ENCODE measurements at places on chromosomes 12 and 14.

DNA sequence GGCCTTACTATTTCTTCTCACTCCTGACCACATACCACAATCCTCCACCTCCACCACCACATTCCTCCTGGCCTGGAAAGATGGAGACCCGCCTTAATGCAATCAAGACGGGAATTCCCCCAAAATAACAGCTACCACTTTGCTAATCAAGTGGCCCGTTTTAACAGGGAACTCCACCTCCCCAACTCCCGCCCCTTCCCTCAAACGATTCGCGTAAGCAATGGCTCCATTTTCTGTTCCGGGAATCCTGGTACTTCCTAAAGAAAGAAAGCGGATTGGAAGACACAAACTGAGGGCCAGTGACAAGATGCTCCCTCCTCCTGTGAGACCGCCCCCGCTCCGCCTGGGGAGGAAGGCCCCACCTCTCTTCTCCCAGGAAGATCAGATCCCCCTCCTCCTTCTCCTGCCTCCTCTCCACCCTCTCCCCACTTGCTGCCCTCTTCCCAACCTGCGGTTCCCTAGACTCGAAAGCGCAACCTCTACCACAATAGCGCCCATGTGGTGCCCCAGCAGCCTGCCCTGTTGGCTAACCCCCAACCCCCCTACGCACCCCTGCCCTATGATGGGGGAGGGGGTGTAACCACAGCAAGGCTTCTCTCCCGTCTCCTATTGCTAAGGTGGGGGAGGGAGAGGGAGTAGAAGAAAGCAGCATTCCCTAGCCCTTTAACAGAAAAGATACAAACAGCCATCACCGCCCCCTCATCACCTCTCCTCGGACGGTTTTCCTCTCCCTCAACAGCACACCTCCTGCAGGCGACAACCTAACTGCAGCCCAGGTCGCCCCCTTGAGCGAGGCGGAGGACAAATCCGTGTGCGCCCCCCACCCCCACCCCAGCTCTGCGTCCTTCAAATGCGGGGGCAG is 777 bp downstream of the ARF3 start:
- no peak for DNase-seq

DNA sequence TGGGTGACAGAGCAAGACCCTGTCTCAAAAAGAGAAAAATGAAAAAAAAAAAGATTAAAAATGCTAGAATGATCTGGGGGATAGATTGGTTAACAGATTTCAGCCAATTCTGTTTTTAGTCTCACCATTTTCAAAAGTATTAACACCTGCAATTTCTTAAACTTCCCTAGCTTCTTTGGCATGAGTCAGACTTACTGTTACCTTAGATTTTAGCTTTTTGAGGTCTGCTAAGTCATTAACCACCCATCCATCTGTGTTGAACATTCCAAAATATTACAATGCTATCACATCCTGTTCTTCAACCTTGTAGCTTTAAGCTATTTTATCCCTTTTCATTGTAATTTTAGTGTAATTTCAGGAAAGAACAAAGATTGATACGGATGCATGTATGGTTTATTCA is 59.3 kb downstream of the PPP1R13B start:
- DNase-seq = no peak

DNA sequence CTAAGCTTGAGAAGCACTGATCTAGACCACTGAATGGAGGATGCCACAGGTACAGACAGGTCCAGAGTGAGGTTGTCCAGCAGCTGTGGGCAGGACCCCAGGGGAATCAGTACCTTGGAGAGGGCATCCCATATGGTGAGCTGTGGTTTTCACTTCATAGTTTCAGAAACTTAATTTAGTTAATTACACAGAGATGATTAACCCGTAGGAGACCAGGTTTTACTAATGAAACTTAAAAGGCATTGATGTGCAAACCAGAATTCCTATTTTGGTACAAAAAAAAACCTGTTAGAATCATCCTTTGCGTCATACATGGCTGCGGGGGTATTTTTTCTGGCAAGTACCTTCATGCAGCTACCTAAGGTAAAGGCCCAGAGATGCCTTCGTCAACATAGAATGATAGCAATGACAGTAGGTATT is 159.3 kb downstream of the DACT1 start:
- DNase-seq = no peak

DNA sequence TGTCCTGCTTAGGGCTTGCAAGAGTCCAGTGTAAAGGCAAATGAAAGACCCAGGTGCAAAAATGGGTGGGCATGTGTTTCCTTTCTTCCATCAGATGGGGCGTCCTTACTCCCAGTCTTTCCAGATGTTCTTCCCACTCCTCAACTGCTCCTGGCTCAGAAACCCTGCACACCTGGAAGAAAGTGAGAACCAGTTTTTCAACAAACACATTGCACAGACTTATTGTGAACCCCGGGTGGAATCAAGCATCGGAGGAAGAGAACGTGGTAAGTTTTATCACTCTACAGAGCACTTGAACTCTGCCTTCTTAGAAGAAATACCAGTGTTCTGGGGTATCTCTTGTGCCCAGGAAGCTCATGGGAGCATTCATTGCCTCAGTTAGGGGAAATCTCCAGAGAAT is 93.3 kb downstream of the TMX1 start:
- DNase-seq = no peak

DNA sequence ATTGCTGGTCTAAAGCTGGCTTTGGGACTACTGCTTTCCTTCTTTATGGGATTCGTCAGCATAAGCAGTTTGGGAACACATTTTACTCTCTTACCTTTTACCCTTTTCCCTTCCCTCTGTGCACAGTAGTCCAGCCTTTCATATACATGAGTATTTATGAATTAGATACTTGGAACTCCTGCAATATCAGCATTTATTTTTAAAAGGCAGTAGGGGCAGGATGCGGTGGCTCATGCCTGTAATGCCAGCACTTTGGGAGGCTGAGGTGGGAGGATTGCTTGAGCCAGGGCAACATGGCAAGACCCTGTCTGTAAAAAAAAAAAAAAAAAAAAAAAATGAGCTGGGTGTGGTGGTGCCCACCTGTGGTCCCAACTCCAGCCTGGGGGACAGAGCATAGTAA is 3.0 kb downstream of the NUBPL start:
- no peak for DNase-seq

DNA sequence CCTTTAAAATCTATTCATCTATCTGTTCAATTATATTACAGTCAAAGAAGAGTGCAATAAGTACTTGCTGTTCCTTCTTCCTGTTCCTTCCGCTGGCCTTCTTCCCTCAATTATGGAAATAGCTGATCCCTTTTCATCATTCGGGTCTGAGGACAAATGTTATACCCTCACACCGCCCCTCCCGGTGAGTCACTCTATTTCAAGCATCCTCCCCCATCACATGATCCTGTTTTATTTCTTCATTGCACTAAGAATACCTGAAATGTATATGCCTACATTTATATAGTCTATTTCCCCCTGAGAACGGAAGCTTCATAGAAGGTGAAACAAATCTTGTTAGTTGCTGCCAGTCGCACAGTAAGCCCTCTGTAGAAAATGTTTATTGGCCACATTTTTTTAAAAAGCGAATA is 2.5 kb downstream of the SLC38A1 start:
- DNase-seq = no peak

DNA sequence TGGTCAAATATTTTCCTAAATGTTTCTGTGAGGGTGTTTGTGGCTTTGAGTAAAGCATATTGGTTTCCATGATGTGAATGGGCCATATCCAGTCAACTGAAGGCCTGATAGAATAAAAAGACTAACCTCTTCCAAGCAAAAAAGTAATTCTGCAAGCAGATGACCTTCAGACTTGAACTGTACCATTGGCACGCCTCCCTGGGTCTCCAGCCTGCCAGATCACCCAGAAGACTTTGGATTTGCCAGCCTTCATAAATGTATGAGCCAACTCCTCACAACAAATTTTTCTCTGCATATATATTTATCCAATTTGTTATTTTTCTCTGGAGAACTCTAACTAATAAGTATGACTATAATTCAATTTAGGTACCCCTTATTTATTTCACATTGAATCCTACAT is 190.3 kb downstream of the KIF21A start:
- DNase-seq = no peak

DNA sequence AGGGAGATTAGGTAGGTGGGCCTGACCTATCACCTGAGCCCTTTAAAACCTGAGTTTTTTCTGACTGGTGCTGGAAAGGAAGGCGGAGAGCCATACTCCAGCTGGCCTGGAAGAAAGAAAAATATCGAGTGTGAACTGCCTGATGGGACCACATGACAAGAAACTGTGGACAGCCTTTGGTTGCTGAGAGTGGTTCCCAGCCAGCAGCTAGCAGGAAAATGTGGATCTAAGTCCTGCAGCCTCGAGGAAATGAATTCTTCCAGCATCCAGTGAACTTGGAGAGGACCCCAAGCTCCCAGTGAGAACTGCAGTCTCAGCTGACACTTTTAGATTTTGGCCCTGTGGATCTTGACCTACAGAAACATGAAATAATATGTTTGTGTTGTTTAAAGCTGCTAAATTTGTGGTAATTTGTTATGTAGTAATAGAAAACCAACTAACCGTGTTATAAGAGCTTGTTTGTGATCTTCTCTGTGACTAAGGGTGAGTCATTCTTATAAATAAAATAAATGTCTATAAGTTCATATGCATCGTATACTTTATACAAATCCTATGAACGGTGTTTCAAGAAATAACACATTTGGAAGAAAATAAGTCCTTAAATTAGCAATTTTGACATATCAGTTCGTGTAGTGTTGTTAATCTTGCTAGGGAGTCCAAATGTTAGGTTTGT is 359.6 kb downstream of the BMP4 start:
- no peak for DNase-seq

DNA sequence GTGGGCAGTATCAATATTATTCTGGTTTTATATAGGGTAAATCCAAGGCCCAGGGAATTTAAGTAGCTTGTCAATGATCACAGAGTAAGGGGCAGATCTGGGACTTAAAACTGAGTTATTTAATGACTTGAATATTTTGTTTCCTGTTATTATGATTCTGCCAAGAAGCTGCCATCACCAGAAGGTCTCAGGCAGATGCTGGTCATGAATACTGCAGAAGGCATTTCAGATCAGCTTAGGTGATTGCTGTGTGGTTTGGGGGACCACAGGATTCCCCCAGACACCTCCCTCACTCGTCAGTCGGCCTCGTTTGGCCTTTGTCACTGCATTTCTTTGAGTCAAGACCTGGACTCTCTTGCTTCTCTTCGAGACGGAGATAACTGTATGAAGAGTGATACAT is 47.7 kb upstream of the EVL start:
- DNase-seq = no peak

DNA sequence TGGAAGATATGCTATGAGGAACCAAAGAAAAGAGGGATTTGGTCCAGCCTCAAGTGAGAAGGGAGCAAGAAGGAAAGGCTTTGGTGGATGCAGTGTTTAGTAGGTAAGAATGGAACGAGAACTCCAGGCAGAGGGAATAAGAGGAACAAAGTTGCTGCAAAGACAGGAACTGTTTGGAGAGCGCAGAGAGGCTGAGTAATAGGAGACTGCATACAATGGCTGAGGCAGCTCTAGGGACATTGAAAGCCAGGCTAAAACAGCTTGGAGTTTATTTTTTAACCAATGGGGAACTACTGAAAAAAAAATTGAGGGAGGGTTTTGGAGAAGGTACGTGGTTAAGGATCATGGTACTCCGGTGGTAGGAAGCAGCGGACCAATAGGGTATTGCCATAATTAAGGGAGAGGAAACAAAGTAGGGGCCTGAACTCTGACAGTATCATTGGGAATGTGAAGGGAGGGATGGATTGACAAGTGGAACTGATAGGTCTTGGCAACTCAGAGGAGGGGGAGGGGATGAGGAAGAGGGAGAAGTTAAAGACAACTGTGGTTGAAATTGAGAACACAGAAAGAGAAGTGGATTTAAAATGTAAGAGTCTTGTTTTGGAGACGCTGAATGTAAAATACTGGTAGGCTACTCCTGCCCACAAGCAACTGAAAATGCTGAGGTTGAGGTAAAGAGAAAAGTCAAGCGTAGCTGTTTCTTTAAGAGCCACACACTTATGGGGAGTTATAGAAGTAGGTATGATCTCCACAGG is 4.8 kb downstream of the ASCL4 start:
- DNase-seq = no peak

- DNase-seq = no peak
These were observed 298.6 kb downstream of the DPF3 start for GRCh38 chr14:72595152-72595862.

DNA sequence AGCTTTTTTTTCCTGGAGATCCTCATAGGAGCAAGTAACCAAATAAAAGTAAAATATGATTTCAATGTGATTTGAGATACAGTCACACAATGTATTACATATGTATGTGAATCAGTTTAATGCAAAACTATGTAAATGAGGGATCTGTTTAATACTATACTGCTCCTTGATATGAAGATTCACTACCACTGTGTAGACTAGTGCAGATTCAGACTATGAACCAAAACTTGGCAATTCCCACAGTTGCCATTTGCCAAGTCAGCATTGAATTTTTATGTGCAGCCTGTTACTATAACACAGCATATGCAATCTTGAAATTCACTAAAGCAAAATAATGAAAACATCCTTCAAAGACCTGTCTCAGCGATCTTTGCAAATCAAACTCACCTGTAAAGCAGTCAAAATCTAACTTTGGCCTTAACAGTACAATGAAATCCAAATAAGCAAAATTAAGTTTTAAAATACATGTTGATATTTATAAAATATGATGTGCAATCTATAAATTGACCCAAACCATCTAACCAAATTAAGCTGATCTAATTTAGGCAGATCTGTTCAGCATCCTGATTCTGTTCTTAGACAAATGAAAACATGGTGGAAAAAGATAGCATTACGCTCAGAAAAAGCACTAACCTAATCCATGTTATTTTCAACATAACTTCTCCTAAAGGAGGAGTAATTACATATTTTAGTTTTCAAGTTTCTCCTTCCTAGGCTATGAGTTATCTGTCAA is 25.5 kb upstream of the LMNTD1 start:
- DNase-seq = no peak

- DNase-seq = no peak
These were observed 11.1 kb downstream of the SPTSSA start for GRCh38 chr14:34450958-34451357.

GRCh38 chr14:21672116-21672515 is 1.5 kb downstream of the OR4E1 start:
- no peak for DNase-seq

- no peak for DNase-seq
These were observed 21.3 kb downstream of the LRRIQ1 start for GRCh38 chr12:85057370-85057963.

GRCh38 chr12:75759842-75760572 is 248.6 kb upstream of the KRR1 start:
- no peak for DNase-seq

DNA sequence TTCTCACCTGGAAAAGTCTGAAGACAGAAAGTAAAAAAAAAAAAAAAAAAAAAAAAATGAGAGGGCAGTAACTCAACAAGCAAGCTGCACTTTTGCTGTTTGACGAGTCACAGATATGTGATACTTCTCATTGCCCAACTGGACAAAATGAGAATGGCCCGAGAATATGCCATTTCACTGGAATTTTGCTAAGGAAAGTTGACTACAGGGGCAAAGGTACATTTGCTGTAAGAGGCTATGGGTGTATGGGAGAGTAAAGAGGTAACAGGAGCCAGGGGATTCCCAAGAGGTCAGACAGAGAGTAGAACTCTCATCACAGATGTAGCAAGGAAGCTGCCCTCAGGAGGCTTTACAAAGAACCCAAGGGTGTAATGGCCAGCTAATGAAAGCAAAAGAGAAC is 22.9 kb downstream of the KIF21A start:
- DNase-seq = no peak

GRCh38 chr14:86604561-86604960 is 1074.6 kb downstream of the FLRT2 start:
- DNase-seq = no peak
